Stimulated activated CD8-positive, alpha-beta memory T cell treated with anti-CD3 and anti-CD28 coated beads, Interleukin-2, amount 100 ng/mL, for 48 hours (primary cell): ENCODE measurements at places on chromosomes 16 and 17.

GRCh38 chr16:9567666-9568065 is 476.2 kb downstream of the HAPSTR1 start:
- no peak for DNase-seq

GRCh38 chr16:78583441-78583840 is 484.0 kb downstream of the WWOX start:
- no peak for DNase-seq

- no peak for DNase-seq
Measured at GRCh38 chr16:50247123-50247905, 19.0 kb upstream of the ADCY7 start.

DNA sequence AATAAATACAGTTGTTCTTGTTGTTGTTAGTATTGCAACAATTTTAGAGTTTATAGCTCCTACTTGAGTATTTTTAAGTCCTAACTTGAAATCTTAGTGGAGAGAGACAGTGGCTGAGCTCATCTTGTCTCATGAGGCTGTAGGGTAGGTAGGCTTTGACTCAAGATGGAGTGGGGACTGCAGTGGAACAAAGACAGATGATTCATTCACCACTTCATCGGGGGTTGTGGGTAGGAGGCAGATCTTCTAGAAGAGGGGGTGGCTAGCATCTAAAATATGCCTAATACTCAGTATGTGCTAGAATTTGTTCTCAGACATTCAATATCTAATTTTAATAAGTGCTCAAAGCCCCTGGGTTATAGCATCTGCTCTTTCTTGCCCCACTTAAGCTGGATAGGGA is 13.1 kb upstream of the MMD start:
- no peak for DNase-seq

DNA sequence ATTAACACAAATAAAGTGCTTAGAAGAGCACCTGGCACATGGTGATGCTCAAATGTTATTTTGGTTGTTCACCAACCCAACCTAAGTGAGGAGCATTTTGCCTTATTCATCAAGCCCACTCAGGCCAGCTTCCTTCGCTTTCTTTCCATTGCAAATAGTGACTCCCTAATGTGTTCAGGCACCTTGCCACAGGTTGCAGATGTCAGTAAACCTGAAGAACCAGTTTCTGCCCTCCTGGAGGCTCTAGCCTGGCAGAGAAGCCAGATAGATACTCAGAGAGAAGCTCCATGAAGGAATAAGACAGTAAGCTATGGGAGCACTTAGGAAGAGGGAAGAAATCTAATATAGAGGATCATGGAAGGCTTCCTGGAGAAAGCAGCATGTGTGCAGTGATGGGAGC is 23.9 kb downstream of the GPR139 start:
- DNase-seq = no peak

DNA sequence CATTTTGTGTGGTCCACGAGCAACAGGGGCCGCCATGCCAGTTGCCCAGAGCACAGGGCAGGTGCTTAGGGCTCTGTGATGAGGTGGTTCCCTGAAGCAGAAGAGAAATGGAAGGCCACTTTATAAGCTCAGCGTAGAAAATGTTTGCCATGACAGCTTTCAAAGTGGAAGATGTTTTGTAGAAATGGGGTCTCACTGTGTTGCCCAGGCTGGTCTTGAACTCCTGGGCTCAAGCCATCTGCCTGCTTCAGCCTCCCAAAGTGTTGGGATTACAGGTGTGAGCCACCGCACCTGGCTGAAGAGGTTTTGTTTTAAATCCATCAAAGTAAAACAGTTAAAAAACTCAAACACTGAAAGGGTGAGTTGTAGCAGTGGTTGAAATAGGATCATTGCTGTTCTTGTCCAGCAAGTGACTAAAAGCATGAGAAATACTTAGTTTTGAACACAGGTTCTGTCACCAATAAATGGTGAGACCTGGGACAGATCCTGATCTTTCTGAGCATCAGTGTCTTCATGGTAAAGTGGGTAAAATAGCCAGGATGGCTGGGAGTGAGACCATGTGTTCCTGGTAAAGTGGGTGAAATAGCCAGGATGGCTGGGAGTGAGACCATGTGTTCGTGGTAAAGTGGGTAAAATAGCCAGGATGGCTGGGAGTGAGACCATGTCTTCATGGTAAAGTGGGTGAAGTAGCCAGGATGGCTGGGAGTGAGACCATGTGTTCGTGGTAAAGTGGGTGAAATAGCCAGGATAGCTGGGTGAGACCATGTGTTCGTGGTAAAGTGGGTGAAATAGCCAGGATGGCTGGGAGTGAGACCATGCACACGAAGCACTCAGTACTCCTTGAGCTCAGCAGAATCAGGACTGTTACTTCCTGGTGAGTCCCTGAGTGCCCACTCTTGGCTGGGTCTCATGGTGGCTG is 46.0 kb downstream of the BANP start:
- no peak for DNase-seq

DNA sequence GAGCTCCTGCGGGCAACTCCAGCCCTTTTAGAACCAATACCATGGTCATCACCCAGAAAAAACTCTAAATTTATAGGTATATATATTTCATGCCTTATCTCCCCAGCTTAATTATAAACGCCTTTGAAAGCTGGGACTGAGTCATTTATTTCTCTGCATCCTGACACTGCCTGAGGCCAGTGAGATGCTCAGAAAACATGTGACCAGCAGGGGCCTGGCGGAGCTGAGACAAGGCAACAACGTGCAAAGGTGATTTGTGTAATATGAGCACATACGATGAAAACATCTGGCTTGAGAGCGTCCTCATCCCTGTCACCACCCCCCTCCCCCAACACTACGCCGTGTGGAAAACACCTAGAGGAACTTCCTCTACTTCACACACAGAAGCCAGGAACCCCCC is 22.7 kb downstream of the NXN start:
- no peak for DNase-seq
